ENCODE measurements at places on chromosomes 2 and 18. TPM values are rescaled to one million over a fixed set of nuclear protein-coding genes. Genes with fewer than 3 reads are reported as not detected.

- H3K4me3 ChIP-seq: peak overlapping the region; percentile 79
- no peaks in the 10 kb centered on the region for H3K27me3 ChIP-seq
- peak overlapping the region; percentile 100 for H3K27ac ChIP-seq
Observed at GRCh38 chr2:43221124-43221762, 5.2 kb downstream of the ZFP36L2 start.

Gene ATG16L1
- total RNA-seq: 12.8 TPM

DNA sequence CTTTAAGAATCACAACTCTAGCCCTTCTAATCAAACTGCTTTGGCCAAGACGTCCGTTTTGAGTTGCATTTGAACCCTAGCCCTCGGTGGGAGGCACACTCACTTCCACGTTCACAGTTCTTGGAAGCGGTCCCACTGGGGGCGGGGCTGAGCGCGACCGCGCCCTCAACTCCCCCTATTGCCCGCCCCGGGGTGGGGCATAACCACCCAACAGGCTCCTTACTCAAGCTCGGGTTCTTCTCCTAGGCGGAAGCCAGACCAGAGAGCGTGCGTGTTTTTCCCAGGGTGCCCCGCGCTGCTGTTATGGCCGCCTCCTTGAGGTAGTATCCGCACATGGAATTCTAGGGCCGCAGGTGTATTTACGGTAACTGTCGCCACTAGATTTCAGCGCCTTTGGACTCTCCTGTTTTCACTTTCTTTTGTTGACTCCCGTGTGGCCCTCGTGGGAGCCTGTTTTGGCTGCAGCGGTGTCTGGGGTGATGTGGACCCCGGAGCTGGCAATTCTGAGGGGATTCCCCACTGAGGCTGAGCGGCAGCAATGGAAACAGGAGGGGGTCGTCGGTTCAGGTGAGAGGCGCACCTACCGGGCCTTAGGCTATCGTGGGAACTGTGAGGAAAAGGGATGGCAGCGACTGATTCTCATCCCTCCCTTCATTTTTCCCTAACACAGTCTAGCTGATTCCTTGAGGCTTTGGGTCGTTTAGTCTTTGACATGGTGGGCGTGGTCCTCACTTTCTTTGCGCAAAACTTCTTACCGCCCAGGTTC, at the start of gene TTC27:
Gene TTC27, plus strand, starts transcription at position 237 of the 766 bp plus-strand sequence. Its CDS starts 243 bp downstream, at position 480.
- H3K4me1 ChIP-seq: no peaks in the 10 kb centered on the region
- H3K27me3 ChIP-seq: no peaks in the 10 kb centered on the region
- peak within 1 kb of the TSS; percentile 56 for H3K4me3 ChIP-seq
- peak within 1 kb of the TSS; percentile 66 for H3K27ac ChIP-seq
- H3K36me3 ChIP-seq: peaks cover 7% of the 10 kb centered on the region
- peak; percentile 95 for DNase-seq

DNA sequence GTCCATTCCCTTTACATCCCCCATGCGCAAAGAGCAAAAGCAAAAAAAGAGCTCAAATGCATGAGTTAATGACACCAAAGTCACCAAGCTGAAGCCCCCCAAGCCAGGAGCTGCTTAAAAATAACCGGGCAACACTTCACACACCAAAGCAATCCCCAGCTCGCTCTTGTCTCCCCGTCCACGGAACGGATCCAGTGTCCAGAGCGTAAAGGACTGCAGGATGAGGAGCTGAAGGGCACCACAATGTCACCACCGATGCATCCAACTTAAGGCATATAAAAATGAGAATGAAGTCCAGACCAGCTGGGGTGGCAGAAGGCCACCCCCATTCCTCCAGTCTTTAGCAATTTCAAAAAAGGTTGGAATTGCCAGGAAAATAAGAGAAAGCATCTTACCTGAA, 8.7 kb downstream of the SMAD7 start:
- H3K27me3 ChIP-seq: no peaks in the 10 kb centered on the region
- H3K4me3 ChIP-seq: no peak overlapping the region
- H3K27ac ChIP-seq: peak overlapping the region; percentile 99
- peaks cover 21% of the 10 kb centered on the region for H3K36me3 ChIP-seq
- H3K4me1 ChIP-seq: peaks cover 100% of the 10 kb centered on the region

- H3K4me3 ChIP-seq: peak overlapping the region; percentile 53
- H3K27ac ChIP-seq: peak overlapping the region; percentile 67
- H3K27me3 ChIP-seq: peaks cover 11% of the 10 kb centered on the region
- no peaks in the 10 kb centered on the region for H3K4me1 ChIP-seq
- no peak for DNase-seq
Observed at GRCh38 chr2:229714736-229715541, 584 bp upstream of the DNER start.

- no peak for DNase-seq
- no peak overlapping the region for H3K27ac ChIP-seq
- H3K4me3 ChIP-seq: no peak overlapping the region
- H3K4me1 ChIP-seq: peaks cover 14% of the 10 kb centered on the region
- no peaks in the 10 kb centered on the region for H3K27me3 ChIP-seq
Observed at GRCh38 chr2:15633043-15633970, 41.6 kb downstream of the DDX1 start.

GRCh38 chr2:22491442-22491841, 893.5 kb upstream of the KLHL29 start:
- no peaks in the 10 kb centered on the region for H3K27me3 ChIP-seq
- DNase-seq: no peak

Gene CNDP1
- total RNA-seq: not detected

GRCh38 chr2:190877436-190877835, 3.2 kb upstream of the GLS start:
- no peaks in the 10 kb centered on the region for H3K36me3 ChIP-seq
- H3K4me1 ChIP-seq: peaks cover 13% of the 10 kb centered on the region
- no peaks in the 10 kb centered on the region for H3K27me3 ChIP-seq
- H3K27ac ChIP-seq: no peak overlapping the region
- no peak for DNase-seq
- no peak overlapping the region for H3K4me3 ChIP-seq

- H3K4me3 ChIP-seq: no peak overlapping the region
- H3K4me1 ChIP-seq: no peaks in the 10 kb centered on the region
- H3K36me3 ChIP-seq: no peaks in the 10 kb centered on the region
- H3K27ac ChIP-seq: no peak overlapping the region
Observed at GRCh38 chr2:236536727-236537398, 32.8 kb upstream of the ACKR3 start.

Gene COLEC12
- total RNA-seq: 15.3 TPM

DNA sequence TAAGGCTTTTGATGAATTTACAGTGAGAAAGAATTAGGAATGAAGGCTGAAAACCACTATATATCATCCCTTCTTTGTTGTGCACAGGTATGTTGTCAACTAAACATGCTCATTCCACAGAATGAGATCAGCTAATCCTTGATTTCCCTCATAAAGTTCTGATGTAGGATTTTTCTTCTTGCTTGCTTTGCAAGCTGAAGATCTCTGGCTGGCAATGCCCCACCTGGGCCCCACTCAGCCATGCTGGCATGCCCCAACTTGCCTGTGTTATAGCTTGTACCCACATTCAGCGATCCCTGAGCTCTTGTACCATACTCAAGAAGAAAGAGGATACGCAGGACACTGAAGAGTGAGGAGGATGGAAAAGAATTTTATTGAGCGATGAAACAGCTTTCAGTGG, 18.0 kb upstream of the SERPINB11 start:
- H3K36me3 ChIP-seq: no peaks in the 10 kb centered on the region
- DNase-seq: no peak
- H3K27ac ChIP-seq: no peak overlapping the region
- no peaks in the 10 kb centered on the region for H3K27me3 ChIP-seq

DNA sequence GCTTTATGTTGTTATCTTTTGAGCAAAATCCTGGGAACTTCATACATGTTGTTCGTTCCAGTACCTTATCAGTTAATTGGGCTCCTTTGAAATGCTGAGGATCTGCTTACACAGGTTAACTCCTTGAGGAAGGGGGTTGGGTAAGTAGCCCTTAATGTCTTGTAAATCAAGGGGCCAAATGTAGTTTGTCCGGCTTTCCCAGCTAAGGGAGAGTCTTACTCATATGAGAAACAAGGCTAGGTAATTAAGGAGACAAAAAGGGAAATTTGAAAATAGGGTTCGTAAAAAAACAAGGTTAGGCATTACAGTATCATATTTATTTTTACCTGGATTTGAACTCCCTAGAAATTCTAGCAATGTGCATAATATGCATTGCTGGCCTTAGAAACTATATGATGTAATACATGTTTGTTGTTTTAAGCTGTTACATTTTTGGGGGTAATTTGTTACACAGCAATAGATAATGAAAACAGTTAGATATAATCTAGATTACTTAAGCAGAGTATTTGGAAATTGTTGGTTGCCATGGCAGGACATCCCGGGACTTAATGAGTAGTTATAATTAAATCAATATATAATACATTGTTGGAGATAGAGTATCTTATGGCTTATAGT, 30.9 kb upstream of the RNF149 start:
- H3K27ac ChIP-seq: no peak overlapping the region
- no peaks in the 10 kb centered on the region for H3K36me3 ChIP-seq
- no peak overlapping the region for H3K4me3 ChIP-seq
- H3K4me1 ChIP-seq: no peaks in the 10 kb centered on the region
- no peaks in the 10 kb centered on the region for H3K27me3 ChIP-seq
- no peak for DNase-seq

DNA sequence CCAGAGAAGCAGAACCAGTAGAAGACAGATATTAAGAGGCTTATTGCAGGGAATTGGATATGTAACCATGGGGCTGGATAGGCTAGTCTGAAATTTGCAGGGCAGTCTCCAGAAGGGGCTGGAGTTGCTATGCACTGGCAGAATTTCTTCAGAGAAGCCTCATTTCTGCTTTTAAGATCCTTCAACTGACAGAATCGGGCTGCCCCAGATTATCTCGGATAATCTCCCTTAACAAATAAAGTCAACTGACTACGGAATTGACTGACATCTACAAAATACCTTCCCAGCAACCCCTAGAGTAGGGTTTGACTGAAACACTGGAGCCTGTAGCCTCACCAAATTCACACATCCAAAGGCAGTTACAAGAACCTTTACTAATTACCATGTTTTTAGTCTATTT, 136.4 kb downstream of the SOCS6 start:
- H3K27me3 ChIP-seq: no peaks in the 10 kb centered on the region
- H3K27ac ChIP-seq: no peak overlapping the region
- no peak overlapping the region for H3K4me3 ChIP-seq
- no peaks in the 10 kb centered on the region for H3K36me3 ChIP-seq

Gene ARHGAP28
- 3.0 TPM for total RNA-seq

GRCh38 chr2:43000242-43001054, 208.1 kb upstream of the HAAO start:
- no peaks in the 10 kb centered on the region for H3K4me1 ChIP-seq
- H3K36me3 ChIP-seq: no peaks in the 10 kb centered on the region
- H3K4me3 ChIP-seq: no peak overlapping the region
- no peaks in the 10 kb centered on the region for H3K27me3 ChIP-seq
- H3K27ac ChIP-seq: no peak overlapping the region

DNA sequence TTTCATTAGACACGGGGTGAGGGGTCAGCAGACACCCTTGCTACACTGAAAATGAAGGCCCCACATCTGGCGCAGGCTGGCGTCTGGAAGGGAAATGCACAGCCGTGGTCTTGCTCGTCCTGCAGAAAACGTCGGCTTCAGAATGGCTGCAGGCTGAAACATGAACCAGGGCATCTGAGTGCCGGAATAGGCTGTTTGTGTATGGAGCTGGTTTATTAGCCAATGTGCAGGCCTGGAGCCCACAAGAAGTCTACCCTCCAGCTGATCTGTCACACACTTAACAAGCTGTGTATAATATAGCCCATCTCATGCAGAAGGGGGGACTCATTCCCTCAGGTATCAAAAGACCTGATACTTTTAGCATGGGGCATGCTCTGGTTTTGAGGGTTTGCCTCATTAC, 153.4 kb upstream of the SOX11 start:
- H3K27me3 ChIP-seq: no peaks in the 10 kb centered on the region
- H3K4me3 ChIP-seq: no peak overlapping the region
- H3K4me1 ChIP-seq: no peaks in the 10 kb centered on the region

GRCh38 chr2:54114936-54115283, 505 bp upstream of the ACYP2 start:
- H3K4me1 ChIP-seq: no peaks in the 10 kb centered on the region
- H3K27me3 ChIP-seq: no peaks in the 10 kb centered on the region

DNA sequence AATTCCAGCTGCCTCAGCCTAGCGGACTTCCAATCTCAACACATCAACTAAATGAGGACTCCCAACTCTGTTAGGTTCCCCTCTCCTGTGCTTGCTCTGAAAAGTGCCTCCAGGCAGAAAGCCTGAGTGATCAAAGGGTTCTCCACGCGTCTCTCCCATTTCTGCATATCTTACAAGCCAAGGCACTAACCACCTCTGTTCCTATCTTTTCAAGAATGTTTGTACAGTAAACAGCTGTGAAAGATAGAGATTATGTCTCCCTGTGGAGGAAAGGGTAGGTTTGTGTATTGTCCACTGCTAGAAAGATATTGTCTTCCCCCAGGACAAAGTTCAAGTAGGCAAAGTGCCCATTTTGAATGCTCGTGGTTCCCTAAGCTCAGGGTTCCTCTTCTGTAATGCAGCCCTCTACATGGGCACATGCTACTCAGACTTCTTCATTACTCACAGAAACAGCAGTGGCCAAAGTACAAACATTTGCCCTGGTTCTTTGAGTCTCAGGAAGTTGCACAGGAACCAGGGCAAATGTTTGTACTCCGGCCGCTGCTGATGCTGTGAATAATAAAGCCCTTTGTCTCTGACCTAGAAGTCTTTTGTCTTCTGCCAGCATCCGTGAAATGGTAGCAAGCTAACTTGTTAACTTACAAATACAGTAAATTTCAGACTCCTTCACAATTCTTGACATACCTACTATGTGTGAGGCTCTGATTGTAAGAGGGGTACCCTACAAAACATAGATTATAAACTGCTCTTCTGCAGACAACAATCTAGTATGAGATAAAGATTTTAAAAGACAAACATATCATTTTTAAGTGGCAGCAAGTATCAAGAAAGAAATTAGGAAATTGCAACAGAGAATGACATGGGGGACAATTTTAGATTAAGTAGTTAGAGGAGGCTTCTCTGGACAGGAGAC, 44.5 kb downstream of the PKDCC start:
- H3K27ac ChIP-seq: no peak overlapping the region
- no peaks in the 10 kb centered on the region for H3K27me3 ChIP-seq
- H3K4me3 ChIP-seq: no peak overlapping the region
- H3K4me1 ChIP-seq: no peaks in the 10 kb centered on the region
- DNase-seq: no peak
- H3K36me3 ChIP-seq: no peaks in the 10 kb centered on the region

Gene UGT1A3
- not detected for total RNA-seq

Gene C18orf63
- total RNA-seq: not detected

DNA sequence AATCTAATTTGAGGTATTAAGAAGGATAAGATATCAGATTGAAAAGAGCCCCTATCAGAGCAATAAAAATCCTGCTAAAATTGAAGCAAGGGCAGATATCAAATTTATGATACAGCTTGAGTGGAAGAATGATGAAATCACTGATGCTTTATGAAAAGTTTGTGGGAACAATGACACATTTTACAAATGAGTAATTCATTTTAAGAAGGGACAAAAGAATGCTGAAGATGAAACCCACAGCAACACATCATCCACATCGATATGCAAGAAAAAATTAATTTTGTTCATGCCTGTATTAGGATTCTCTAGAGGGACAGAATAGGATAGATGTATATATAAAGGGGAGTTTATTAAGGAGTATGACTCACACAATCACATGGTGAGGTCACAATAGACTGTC, 355.6 kb upstream of the GYPC start:
- no peaks in the 10 kb centered on the region for H3K4me1 ChIP-seq
- no peak for DNase-seq
- no peak overlapping the region for H3K27ac ChIP-seq
- no peaks in the 10 kb centered on the region for H3K36me3 ChIP-seq
- H3K27me3 ChIP-seq: no peaks in the 10 kb centered on the region

Gene ADCY3
- total RNA-seq: 28.4 TPM
